Stimulated activated CD4-positive, alpha-beta T cell treated with anti-CD3 and anti-CD28 coated beads, Interleukin-2, amount 100 ng/mL, for 24 hours (primary cell): ENCODE measurements at places on chromosomes 4 and X.

DNA sequence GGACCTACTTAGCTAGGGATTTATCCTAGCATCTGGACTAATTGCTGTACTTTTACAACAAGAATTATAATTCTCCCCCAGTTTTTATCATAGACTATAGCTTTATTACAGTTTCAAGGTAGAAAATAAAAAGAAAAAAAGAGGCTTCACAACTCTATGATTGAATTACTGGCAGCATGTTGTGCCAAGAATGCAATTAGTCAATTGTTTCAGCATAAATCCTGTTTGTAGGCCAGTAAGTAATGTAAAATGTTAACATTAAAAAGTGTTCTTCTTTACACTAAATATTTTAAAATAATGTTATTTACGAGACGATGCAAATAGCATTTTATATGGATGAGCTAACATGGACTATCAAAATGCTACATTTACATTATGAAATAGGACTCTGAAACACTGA lies 228.4 kb downstream of the MAPK10 start:
- DNase-seq, result no peak

DNA sequence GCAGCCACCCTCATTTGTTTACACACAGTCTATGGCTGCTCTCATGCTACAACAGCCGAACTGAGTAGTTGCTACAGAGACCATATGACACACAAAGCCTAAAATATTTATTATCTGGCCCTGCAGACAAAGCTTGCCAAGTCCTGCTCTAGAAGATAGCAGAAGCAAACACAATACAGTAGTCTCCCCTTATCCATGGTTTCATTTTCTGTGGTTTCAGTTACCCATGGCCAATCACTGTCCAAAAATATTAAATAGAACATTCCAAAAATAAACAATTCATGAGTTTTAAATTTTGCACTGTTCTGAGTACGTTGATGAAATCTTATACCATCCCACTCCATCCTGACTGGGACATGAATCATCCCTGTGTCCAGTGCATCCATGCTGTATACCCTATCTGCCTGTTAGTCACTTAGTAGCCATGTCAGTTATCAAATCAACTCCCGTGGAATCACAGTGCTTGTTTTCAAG lies 40.2 kb upstream of the ZNF81 start:
- no peak for DNase-seq

DNA sequence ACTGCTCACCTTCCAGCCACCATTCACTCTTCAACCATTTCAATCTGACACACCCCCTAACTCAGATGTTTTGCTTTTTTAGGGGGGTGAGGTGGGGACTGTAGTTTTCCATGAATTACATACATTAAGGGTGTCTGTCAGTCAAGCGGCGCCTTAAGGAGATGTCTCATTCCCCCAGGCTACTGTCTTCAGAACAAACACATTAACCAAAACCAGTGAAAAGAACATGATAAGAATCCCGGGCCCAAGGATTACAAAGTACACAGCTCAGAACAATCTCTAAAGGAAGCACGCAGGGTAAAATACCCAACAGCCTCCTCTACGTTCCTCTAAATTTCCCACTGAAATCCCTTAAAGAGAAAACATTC lies 62.5 kb upstream of the IRF2 start:
- DNase-seq, result no peak

DNA sequence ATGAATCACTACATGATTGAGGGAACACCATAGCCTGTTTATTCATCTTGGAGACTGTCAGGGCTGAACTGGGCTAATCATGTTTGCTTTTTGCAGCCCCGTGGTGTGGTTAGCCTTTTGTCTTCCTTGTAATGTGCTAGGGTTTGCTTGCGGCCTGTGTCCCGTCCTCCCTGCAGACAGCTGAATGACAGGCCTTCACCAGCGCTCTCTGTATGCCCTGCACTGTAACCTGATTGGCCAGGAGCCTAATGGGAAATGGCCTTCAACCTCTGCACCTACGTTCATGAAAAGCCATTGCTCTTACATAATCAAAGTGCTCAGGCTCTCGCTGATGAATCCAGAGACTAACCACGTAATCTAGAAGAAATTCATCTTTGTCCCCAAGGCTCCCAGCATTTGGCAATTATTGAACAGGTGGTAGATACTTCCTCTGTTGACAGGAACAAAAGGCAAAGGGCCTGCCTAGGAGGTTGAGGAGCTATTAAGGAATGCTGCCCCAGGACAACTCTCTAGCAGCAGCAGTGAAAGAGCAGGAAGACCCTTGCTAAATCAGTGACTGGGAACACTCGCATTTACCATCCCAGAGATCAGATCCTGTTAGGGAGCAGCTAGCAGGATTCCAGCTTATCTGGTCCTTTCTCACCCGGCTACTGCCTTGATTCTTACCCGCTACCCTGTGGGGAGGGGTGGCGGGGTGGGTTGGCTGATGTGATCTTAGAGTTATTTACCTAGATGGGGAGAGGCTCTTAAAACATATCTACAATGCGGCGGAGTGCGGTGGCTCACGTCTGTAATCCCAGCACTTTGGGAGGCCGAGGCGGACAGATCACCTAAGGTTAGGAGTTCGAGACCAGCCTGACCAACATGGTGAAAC lies 42.3 kb upstream of the FAT1 start:
- no peak for DNase-seq

- no peak for DNase-seq
Observed at GRCh38 chr4:152039691-152040090, 278.9 kb upstream of the GATB start.

DNA sequence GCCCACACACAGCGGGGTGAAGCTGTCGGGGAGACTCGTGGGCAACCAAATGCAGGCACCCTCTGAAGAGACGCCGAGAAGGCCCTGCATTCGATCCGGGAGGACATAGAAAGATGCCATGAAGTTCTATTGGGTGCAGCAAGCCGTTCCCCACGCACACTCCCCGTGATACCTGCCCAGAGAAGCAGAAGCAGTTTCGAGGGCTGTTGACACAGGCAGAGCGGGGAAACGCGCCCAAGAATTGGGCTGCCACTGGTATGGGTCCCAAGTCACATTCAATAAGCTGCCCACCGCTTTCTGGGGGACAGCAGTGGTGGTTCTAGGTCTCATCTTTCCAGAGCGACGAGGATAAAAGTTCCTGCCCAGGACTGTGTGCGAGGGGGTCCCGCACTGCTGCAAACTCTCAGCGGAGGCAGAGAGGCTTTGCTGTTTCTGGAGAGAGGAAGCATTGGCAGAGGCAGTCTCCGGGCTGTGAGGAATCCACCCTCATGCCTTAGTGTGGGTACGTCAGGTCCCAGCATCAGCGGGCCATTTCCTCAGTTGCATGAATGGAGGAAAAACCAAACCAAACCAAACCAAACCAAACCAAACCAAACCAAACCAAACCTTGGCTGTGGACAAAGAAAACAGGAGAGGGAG lies 10.1 kb downstream of the PITX2 start:
- no peak for DNase-seq

DNA sequence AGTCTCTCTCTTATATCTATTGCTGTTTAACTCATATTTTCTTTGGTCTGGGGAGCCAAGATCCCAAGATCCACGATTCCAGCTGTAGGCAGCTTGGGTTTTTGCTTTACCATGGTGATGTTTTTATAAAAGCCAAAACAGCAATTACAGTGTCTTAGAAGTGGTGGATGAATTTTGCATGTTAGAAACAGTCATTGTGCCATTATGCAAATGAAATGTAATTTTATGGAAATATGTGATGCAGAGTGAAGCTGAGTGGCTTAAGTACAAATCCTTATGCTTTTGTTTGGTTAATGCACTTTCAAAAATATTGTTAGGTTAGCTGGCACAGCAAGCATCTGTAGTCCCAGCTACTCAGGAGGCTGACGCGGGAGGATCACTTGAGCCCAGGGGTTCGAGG lies 32.8 kb upstream of the PTTG2 start:
- DNase-seq, result no peak

- no peak for DNase-seq
Observed at GRCh38 chr4:152095701-152096070, 334.9 kb upstream of the GATB start.

DNA sequence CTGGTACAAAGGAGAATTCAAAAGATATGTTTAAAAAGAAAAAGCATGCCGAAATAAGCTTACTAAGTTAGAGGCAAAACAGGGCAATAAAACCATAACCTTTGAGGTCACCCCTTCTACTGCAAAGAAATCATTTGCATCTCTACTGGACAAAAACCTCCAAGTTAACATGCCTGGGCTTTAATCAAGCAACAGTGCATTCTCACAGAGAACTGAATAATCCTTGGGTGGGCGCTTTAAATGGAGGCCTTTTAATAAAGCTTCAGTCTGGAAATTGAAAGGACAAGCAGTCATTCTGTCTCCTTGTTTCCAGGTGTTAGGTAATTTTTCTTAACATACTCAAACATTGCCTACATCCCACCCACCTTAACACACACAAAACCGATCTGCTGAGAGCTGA lies 34.6 kb upstream of the SMS start:
- no peak for DNase-seq

DNA sequence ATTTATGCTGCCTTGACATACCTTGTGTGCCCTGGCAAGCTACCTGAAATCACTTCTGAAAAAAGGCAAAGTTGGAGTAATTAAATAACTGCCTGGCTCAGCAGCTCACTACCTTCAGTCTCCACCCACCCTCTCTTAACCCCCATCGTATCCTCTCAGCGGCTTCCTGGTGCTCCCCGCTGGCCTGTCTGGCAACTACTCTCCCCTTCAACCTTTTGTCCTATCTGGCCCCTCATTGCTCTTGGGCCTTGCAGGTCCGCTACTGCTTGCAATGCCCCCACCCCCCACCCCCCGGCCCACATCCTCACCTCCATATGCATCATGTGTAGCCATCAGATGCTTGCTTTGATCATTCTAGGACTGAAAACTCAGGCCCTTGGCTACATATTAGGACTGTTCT lies 34.5 kb downstream of the PRPS1 start:
- DNase-seq, result no peak

DNA sequence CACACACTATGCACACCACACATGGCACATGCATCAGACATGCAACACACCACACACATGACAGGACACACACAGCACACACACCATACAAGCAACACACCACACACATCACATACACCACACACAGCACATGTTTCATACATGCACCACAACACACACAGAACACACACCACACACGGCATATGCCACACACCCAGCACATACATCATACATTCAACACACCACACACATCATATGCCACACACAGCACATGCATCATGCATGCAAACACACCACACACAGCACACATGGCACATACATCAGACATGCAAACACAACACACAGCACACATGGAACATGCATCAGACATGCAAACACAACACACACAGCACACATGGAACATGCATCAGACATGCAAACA lies 80.7 kb upstream of the LRPAP1 start:
- DNase-seq, result no peak

- DNase-seq, result no peak
Observed at GRCh38 chrX:15864629-15865028, 10.0 kb upstream of the AP1S2 start.

- no peak for DNase-seq
Observed at GRCh38 chr4:119046263-119046662, 89.4 kb upstream of the MYOZ2 start.

DNA sequence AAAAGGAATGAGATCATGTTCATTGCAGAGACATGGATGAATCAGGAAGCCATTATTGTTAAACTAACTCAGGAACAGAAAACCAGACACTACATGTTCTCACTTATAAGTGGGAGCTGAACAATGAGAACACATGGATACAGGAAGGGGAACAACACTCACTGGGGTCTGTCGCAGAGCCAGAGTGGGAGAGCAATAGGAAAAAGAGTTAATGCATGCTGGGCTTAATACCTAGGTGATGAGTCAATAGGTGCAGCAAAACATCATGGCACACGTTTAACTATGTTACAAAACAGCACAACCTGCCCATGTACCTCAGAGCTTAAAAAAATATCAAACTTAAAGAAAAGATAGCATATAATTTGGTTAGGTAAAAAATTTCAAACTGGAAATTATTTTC lies 281.4 kb downstream of the PABPC4L start:
- no peak for DNase-seq

GRCh38 chr4:37780444-37781130 lies 45.9 kb upstream of the PGM2 start:
- DNase-seq, result peak; percentile 17

DNA sequence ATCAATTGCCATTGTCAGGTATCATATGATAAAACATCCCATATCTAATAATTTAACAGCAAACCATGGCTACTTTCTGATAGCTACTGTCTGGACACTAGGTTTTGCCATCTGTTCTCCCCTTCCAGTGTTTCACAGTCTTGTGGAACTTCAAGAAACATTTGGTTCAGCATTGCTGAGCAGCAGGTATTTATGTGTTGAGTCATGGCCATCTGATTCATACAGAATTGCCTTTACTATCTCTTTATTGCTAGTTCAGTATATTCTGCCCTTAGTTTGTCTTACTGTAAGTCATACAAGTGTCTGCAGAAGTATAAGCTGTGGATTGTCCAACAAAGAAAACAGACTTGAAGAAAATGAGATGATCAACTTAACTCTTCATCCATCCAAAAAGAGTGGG lies 7.0 kb downstream of the NPY5R start:
- no peak for DNase-seq

GRCh38 chr4:163810755-163811154 lies 316.3 kb downstream of the TMA16 start:
- DNase-seq, result no peak

DNA sequence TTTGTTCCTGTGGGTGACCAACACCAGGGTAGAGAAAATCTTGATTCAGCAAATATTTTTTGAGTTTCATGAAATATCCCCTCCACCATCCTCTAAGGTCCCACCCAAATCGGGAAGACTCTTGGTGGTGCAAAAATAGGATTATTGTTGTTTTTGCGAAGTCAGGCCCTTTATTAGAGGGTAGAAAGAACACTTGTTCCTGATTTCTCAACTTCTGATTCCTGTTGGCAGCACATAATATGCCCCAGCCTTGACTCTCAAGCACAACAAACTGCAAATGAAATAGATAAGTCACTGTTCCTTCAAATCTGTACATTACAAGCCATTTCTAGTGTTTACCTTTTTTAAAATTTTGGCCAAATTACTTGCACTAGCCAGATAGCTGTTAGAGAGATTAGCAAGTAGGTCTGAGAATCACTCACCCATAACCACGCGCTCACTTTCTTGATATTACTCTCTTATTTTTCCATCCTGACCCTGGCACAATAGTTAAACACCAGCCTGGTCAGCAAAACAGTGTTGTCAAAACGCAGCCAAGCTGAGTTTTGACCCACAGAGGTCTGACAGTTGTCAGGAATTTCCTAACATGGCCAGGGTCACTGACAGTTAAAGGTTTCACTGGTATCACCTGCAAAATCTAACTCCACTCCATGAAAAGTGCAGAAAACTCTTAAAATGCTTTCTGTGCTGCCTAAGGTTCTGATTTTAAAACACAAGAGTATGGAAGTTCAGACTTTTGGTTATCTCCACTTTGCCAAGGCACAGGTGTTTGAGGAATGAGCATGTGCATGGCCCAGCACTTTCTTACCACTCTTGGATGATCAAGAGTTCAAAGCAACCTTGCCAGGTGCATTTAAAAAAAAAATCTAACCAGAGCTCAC lies 69.8 kb downstream of the RBM47 start:
- no peak for DNase-seq

GRCh38 chrX:19630228-19630627 lies 114.9 kb upstream of the MAP3K15 start:
- DNase-seq, result no peak

GRCh38 chrX:54048412-54048811 lies 4.1 kb upstream of the PHF8 start:
- DNase-seq, result no peak
